Stimulated activated CD4-positive, alpha-beta T cell treated with anti-CD3 and anti-CD28 coated beads, TNF-alpha, amount 100 ng/mL, for 24 hours (primary cell): ENCODE measurements at places on chromosomes 13 and 19.
A peak's percentile ranks its signal among the peaks of the same experiment; 100 is the strongest.

DNA sequence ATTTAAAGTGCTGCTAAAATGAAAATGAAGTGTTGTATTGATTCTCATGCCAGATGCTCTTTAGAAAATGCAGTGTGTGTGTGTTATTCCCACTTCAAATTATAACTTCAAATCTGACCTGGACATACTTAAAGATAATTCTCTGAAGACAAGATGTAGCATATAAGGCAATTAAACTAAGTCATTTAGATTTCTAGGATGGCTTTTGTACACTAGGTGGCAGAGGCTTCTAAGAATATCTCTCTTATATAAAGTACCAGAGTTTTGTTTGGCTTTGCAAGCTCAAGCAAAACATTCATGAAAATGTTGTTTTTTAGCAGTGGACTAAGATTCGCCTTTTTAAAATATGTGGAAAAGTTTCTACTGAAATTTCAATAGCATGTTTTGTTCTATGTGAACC, 407.2 kb downstream of the GPC5 start:
- DNase-seq = no peak

- DNase-seq = no peak
Observed at GRCh38 chr19:7391218-7391670, 42.5 kb downstream of the ARHGEF18 start.

DNA sequence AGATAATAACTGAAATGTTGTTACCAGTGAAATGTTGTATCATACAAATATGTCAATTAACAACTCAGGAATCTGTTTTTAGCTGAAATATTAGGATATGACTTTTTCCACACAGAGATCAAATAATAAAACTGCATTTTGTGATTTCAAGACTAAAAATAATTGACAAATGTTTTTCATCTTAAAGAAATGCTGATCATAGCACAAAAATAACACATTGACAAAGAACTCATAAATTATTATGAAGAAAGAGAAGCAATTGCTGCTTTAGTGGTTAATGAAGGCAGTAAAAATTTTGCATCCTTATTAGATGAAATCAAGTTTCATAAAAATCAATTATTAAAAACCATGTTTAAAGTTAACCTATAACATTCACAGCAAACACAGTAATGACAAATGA, 1417.3 kb downstream of the OLFM4 start:
- DNase-seq = no peak

- no peak for DNase-seq
Observed at GRCh38 chr19:46386151-46386550, 27.2 kb downstream of the CCDC8 start.

DNA sequence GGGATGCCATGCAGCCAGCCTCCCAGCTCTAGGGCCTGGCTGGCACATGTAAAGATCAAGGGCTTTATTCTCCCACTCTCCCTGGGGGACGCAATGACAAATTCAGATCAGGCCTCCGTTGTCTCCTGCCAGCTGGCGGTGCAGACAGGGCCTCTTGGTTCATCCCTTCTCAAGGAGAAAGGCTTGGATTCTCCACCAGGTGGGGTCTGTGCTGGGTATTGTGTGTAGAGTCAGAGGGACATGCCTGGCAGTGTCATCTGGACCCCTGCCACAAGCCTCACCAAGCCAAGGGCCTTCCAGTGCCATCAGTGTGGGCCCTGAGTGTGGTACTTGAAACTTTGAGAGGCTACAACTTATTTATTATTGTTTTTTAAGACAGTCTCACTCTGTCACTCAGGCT, 8.4 kb upstream of the PTPRS start:
- DNase-seq = no peak

- peak; percentile 18 for DNase-seq
Observed at GRCh38 chr19:2578901-2579677, 103.2 kb downstream of the GADD45B start.

DNA sequence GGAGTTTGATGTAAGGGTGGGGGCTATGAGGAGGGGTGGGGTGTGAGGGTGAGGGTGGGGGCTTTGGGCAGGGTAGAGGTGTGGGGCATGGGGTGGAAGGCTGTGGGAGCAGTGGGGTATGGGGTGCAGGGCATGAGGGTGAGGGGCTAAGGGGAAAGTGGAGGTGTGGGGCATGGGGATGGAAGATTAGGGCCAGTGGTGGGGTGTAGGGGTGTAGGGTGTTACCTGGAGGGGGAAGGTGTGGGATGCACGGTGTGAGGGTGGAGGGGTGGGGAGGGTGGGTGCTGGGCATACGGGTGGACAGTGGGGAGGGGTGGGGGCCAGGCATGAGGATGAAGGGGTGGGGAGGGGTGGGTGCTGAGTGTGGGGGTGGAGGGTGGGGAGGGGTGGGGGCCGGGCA, 22.9 kb upstream of the RASA3 start:
- no peak for DNase-seq

- DNase-seq = no peak
Observed at GRCh38 chr19:20840371-20840770, 64.3 kb downstream of the ZNF66 start.

GRCh38 chr13:25276748-25277147, 10.5 kb downstream of the MTMR6 start:
- no peak for DNase-seq

DNA sequence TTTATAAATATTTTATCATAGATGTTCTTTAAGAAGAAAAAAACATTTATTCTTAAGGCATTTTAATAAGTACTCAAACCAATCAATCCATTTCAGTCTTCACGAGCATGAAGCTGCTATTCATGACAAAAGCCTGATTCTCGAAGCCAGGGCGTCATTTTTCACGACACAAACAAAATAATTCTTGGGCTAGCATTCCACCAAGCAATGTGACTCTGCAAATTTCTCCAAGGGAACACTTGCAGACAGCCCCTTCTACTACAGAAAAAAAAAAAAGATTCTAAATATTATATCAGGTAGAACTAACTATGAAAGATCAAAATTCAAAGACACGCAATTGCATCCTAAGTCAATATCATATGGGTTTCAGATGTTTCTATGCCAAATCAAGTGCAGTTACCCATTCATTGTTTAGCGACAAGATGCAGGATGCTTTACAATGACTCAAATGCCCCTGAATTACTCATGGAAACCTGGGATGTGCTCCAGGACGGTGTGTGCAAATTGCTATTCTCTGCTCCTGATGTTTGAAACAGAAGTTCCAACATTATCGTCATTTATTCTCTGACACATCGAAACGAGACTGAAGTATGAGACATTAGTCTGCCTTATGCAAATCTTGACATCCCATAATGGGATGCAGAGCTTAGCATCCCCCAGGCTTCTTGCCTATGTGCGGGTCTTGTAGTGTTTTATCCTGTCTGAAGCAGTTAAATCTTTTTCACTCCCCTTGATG, 517.7 kb downstream of the MYO16 start:
- DNase-seq = no peak

GRCh38 chr19:42634409-42635232, 39.9 kb upstream of the CEACAM8 start:
- DNase-seq = no peak

DNA sequence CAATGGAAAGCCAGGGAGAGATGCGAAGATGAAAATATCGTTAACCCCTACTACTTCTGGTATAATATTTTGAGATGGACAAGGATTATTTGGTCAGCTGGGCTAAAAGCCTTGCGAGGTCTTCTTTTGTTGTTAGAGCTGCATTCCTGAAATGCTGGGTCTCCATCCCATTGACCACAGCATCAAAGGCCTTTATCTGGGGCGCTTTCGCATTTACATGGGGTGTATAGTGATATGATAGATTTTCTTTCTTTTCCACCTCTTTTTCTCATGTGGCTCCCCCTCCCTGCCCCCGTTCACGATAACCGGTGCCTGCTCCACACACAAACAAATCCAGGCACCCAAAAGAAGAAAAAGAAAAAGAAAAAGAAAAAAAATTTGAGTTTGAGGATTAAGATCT, 77.5 kb downstream of the ZNF536 start:
- no peak for DNase-seq

- no peak for DNase-seq
Observed at GRCh38 chr13:58376349-58376748, 744.8 kb downstream of the PCDH17 start.

DNA sequence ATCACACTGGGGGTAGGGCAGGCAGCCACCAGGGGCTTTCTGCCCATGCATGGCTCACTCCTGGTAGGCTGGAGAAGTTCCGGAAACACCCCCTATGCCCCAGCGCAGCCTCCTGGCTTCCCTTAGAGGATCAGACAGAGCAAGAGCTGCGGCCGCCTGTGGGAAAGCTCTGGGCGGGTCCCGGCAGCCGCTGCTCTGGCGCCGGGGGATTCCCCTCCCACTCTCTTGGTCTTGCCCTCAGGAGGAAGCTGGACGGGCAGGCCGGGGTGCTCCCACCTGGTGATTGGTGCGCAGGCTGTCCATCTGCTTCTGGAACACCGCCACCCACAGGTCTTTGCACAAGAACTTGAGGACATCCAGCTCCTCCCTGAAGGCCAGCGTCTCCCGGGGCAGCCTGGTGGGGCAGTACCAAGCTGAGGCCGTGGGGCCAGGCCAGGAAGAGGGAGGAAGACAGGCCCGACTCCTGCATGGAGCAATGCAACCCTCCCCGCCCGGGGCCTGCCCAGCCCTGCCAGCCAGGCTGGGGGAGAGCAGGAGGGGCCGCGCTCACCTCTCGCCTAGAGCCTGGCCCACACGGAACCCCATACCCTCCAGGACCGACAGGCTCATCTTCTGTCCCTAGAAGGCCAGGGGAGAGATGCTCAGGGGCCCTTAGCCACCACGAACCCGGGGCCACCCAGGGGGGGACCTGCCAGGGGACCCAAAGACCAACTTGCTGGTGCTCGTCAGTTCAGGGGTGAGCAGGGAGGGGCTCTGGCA, 4.0 kb upstream of the NKPD1 start:
- DNase-seq = no peak

GRCh38 chr19:29653398-29653797, 11.9 kb upstream of the PLEKHF1 start:
- no peak for DNase-seq

DNA sequence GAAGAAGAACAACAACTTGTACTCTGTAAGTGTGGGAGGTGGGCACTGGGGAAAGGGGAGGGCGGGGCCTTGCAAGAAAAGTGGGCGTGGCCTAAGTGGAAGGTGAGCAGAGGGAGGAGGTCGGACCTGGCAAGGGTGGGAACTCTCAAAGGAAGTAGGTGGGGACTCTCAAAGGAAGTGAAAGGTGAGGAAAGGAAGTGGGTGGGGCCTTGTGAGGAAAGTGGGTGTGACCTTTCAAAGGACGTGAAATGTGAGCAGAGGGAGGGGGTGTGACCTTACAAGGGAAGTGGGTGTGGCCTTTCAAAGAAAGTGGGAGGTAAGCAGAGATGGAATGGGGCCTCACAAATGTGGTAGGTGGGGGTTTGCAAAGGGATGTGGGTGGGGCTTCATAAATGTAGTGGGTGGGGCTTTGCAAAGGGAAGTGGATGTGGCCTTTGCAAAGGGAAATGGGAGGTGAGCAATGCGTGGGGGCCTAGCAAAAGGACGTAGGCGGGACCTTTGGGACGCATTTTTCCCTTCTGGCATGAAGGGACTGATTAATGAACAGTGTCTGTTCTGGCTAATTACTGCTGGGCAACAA, 25.9 kb downstream of the ACSBG2 start:
- peak; percentile 8 for DNase-seq

DNA sequence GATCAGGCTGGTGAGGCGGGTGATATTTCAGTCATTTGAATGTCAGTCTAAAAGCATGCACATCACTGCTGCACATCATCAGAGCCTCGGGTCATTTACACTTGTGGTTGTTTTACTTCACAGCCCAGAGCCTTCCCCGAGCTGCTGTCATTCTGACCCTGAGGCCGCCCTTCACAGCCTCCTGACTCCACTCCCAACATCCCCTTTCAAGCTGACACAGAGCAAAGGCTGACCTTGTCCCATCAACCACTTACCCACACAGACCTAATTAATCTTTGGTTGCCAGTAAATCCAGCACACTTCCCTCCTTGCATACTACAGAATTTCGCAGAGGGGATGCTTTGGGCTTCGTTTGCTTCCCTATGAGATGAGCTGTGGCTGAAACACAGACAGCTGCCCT, 528.1 kb downstream of the DIAPH3 start:
- no peak for DNase-seq

DNA sequence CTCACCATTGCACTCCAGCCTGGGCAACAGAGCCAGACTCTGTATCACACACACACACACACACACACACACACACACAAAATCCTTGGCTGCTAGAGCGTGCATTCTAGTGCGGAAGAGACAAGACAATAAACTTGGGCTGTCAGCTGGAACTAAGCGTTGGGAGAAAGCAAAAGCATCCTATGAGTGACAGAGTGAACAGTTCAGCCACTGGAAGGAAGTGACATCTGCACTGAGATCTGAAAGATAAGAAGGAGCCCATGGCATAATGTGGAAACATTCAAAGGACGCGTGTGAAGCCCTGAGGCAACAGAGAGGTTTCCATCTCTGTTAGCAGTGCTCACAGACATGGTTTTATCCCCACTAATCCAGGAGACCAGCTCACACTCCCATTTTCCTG, 3.5 kb upstream of the SLC1A5 start:
- no peak for DNase-seq

- DNase-seq = no peak
Observed at GRCh38 chr19:18848878-18849661, 17.3 kb downstream of the UPF1 start.

- DNase-seq = no peak
Observed at GRCh38 chr13:30107521-30108136, 199.7 kb downstream of the KATNAL1 start.

DNA sequence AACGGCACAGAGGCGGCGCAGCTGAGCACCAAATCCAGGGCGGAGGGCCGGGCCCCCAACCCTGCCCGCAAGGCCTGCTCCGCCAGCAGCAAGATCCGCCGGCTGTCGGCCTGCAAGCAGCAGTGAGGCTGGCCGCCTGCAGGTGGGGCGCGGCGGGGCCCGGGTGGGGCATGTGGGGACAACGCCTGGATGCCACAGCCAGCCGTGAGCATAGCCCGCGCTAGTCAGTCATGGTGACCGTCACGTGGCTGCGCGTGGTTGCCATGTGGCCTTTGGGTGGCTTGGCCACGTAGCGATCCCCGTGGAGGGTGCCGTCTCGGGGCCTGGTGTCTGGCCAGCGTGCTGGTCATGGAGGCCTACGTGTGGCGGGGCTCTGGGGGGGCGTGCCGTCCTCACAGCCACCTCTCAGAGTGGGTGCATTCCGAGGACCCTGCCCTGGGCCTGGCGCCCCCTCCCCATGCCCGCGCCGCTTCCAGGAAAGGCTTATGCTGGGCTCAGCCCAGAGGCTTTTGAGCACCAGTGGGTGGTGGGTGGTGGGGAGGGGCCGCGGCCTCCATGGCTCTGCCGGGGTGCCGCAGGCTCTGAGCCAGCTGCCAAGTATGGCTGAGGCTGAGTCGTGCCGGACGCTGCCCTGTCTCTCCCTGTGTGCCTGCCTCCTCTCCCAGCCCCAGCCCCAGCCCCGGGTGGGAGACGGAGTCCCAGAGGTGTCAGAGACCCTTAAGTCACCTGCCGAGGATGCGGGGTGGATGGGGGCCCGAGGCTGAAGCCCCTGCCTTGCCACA, 11.1 kb downstream of the CBARP start:
- no peak for DNase-seq

DNA sequence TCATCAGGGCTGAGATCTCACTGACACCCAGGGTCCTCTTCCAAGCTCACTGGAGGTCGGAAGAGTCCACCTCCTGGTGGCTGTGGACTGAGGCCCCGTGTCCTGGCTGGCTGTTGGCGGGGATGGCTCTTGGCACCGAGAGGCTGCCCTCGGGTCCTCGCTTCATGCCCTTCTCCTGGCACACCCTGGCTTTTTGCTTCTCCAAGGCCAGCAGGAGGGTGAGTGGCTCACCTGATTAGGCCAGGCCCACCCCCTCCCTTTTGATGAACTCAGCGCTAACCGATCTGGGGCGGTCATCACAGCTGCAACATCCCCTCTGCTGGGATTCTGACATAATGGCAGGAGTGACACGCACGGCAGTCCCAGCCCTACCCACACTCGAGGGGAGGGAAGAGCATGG, 4.4 kb downstream of the SLC39A3 start:
- DNase-seq = no peak

- DNase-seq = no peak
Observed at GRCh38 chr13:25771641-25772478, 280.0 kb downstream of the SHISA2 start.
